CD4-positive, alpha-beta T cell treated with Interleukin-12 subunit alpha and Interleukin-12 subunit beta, for 1 hour (primary cell): ENCODE measurements at places on chromosomes 5 and 9.

GRCh38 chr5:14213253-14213652 is 70.1 kb downstream of the TRIO start:
- no peak for DNase-seq

DNA sequence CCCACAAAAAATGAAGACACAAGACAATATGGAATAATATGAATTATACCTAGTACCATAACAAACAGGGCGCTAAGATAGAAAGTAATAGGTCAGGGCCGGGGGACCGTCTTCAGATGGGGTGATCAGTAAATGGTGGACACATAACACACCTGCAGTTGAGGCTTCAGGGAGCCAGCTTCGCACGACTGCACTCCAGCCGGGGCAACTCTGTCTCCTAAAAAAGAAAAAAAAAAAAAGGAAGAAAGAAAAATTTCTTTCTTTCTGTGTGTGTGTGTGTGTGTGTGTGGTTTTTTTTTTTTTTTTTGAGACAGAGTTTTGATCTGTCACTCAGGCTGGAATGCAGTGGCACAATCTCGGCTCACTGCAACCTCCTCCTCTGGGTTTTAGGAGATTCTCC is 75.0 kb upstream of the HSPA9 start:
- DNase-seq = no peak

GRCh38 chr5:104512063-104512825 is 949.7 kb upstream of the NUDT12 start:
- DNase-seq = no peak

GRCh38 chr5:40390281-40391149 is 289.2 kb upstream of the PTGER4 start:
- DNase-seq = peak; percentile 61

DNA sequence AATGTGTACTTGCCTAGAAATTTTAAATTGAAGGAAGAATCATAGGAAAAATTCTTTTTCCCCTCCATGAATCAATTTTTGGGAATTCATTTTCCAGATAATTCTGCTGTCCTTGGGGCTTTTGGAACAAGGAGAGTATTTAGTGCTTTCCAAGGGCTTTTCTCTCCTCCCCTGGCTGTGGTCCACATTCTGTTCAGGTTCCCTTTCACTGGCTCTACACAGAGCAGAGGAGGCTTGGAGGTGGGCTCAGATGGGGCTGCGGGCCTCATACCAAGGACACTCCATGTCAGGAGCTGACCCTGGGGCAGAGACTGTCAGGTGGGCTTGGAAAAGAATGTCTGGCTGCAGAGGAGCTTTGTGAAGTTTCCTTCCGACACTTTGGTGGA is 128.1 kb downstream of the GADD45G start:
- no peak for DNase-seq

- no peak for DNase-seq
These were observed 459.4 kb upstream of the SGCD start for GRCh38 chr5:155867522-155868088.

DNA sequence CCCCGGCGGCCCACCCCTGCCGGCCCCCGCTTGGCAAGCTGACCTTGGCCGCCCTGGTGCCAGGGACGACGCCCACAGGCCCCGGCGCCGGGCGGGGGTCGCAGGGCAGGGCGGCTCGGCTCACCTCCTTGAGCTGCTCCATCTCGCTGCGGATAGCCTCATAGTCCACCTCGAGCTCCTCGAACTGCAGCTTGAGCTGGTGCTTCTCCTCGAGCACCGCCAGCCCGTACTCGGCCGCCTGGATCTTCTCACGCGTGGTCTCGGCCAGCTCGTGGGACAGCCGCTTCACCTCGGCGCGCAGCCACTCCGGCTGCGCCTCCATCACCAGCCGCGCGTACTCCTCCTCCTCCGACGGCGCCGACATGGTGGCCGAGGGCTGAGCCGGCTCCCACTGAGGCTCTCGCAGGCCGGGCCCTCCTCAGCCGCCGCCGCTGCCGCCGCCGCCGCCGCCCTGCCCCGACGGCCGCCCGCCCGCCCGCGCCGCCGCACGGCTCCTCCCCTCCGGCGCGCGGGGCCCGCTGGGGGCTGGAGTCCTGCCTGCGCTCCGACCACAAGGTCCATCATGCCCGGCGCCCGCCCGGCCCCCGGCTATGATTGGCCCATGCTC is at the start of gene BICD2:
Gene BICD2, minus strand, starts transcription at position 453 of the 607 bp plus-strand sequence. Its CDS starts 89 bp downstream, at position 364.
- DNase-seq = no peak

DNA sequence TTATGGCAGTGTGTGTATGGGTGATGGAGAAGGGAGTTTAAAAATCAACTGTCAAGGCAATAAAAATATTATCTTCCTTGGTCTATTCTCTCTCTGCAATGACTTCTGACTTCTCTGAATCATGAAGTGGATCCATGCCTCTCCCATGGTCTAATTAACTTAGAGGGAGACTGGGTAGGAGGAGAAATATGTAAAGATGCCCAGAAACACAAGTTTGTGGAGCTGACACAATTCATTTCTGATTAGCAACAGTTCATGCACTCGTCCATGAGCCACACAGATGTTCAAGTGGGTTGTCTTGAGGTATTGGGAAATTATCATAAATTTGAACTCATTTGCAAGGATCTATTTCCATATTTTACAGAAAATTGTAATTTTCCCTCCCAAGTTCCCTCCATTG is 38.1 kb downstream of the INSYN2B start:
- DNase-seq = no peak
